ENCODE measurements at places on chromosomes 5 and 9.

GRCh38 chr5:154593071-154593470 lies 115.0 kb upstream of the HAND1 start:
- DNase-seq, result no peak

- no peak for DNase-seq
Measured at GRCh38 chr9:69811351-69811868, 9.2 kb upstream of the CFAP95 start.

- peak; percentile 62 for DNase-seq
Measured at GRCh38 chr9:134067904-134068743, at the start of gene BRD3. TSS of gene BRD3 (minus strand) at chr9:134068026. CDS start at chr9:134053477, 14,549 bp downstream.

- DNase-seq, result no peak
Measured at GRCh38 chr5:10124287-10124686, 125.4 kb downstream of the ATPSCKMT start.

DNA sequence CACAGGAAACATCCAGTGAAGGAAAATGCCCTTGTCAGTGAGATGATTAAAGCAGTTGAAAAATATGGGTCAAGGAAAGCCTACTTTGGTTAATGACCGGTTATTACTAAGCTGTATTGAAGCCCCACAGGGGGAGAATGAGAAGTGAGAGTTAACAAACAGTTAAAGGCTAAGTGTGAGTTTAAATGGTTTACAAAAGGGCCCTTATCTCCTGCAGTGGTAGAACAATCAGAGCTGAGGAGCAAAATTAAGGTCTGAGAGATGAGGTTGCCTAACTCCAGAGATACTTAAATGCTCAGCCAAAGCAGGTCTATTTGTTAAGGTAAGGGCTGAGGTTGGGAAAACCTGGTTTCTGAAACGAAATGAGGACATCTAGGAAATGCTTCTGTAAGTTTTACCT lies 75.1 kb upstream of the FER start:
- DNase-seq, result no peak

- no peak for DNase-seq
Measured at GRCh38 chr5:135535420-135535819, 344 bp downstream of the NEUROG1 start.

GRCh38 chr5:17096952-17097695 lies 120.3 kb upstream of the BASP1 start:
- no peak for DNase-seq

- DNase-seq, result no peak
Measured at GRCh38 chr5:123207081-123207537, 118.1 kb downstream of the PRDM6 start.

DNA sequence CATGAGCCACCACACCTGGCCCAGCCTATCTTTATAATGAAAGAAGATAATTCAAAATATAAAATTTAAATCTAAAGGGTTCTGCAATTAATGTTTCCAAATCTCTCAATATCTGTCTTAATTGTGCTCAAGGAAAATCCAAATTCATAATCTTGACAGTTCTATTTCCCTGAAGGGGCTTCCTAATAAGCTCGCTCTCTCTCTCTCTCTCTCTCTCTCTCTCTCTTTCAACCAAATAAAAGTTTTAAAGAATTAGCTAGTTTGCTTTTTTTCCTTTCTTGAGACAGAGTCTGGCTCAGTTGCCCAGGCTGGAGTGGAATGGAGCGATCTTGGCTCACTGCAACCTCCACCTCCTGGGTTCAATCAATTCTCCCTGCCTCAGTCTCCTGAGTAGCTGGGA lies 13.2 kb upstream of the SCAI start:
- DNase-seq, result no peak

- DNase-seq, result no peak
Measured at GRCh38 chr5:137201876-137202275, 297.2 kb downstream of the SPOCK1 start.

- DNase-seq, result no peak
Measured at GRCh38 chr5:142941245-142941644, 171.1 kb downstream of the ARHGAP26 start.

- DNase-seq, result no peak
Measured at GRCh38 chr5:69160651-69161050, 6.3 kb upstream of the CCNB1 start.

GRCh38 chr5:151179489-151179840 lies 21.9 kb upstream of the ANXA6 start:
- no peak for DNase-seq

GRCh38 chr9:79896390-79896980 lies 324.7 kb downstream of the TLE4 start:
- no peak for DNase-seq

DNA sequence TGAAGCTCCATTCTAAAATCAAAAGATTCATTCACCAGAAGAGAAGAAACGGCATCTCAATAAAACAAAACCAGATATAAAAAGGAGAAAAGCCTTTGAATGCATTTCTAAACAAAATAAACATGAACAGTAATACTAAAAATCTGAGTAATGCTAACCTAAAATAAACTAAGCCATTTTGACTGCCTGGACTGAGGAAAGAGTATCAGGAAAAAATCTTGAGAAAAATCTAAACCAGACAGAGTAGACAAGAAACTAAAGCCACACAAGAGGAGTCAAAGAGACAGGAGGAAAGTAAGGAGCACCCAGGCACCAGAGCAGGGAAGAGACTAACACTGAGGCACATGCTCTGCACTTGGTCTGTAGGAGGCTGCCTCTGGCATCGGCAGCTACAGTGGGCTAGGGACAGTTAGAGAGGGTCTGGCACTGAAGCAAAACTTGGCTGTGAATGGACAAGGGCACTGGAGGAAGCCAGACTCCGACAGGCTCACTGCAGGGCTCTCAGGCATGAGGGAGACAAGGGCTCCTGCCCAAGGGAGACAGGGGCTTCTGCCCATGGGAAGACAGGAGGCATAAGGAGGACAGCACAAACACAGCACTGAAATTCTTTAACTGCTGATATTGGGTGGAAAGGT lies 50.2 kb downstream of the DROSHA start:
- no peak for DNase-seq

DNA sequence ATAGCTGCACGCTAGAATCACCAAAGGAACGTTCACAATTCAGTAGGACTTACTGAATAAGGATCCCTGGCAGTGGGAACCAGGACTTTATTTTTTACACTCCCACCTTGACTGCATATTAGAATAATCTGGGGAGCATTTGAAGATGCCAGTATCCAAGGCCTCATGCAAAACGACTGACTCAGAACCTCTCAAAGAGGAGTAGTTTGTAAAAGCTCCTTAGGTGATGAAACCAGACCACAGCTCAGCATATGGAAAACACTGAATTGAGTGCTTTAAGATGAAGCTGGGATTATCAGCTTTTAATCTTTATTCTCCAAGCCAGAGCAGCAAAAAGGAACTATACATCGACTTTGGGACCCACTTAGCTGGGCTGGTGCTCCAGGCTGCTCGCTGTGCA lies 288.3 kb downstream of the MLLT3 start:
- no peak for DNase-seq

GRCh38 chr9:6330958-6331634 lies 2.9 kb downstream of the TPD52L3 start:
- DNase-seq, result no peak

- no peak for DNase-seq
Measured at GRCh38 chr5:113984928-113985327, 376.9 kb upstream of the KCNN2 start.

DNA sequence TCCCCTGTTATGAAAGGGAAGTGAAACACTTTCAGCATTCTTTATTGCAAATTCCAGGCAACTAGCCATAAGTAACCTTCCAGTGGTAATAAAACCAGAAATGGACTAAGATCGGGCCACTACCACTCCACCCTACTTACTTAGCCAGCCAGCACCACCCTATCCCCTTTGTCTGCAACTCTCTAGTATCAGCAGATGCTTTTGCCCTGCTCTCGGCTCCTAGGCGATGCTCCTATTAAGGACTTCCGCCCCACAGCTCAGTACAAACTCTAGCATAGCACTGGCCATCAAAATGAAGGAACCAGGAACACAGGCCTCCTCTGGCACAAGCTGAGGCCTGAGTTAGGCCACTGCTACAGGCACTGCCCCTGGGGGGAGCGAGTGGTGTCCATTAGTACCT lies 81.2 kb downstream of the GLDC start:
- no peak for DNase-seq

DNA sequence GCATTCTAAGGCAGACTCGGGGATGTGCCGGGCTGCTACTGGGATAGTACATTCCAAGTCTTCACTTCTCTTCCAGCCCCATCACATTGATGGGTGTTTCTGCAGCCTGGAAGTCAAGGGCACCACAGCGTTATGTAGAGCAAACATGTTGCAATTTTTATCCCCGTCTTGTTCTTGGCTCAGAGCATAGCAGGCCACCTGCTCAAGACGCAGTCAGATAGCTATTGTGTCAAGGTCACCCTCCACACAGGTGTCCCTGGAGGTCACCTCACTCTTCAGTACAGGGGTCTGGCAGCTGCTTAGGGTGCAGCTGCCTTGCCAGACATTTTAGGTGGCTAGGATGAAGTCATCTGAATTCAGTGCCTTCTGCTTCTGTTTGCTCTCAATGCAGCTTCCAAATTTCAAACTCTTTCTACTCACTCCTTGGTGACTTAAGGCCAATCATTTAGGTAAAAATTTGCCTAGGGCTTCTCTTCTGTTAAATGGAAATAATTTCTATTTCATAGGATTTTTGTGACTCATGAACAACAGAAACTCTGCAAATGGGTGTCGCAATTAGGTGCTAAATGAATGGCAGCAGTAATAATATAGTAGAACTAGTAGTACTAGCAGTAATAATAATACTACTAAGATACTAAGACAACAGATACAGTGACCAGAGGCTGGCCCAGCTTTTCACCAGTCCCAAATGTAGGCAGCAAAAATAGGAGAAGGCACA lies 24.3 kb downstream of the KCNV2 start:
- no peak for DNase-seq

- DNase-seq, result no peak
Measured at GRCh38 chr9:107478805-107479204, 10.8 kb downstream of the KLF4 start.

DNA sequence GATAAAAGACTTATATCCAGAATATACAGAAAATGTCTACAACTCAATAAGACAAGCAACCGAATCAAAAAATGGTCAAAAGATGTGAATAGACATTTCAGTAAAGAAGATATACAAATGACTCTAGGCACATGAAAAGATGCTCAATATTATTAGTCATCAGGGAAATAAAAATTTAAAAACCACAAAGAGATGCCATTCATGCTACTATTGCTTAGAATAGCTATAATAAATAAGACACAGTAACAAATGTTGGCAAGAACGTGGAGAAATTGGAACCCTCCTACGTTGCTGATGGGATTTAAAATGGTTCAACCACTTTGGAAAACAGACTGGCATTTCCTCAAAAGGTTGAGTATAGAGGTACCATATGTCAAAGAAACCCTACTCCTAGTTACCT lies 39.8 kb downstream of the POLK start:
- DNase-seq, result no peak

DNA sequence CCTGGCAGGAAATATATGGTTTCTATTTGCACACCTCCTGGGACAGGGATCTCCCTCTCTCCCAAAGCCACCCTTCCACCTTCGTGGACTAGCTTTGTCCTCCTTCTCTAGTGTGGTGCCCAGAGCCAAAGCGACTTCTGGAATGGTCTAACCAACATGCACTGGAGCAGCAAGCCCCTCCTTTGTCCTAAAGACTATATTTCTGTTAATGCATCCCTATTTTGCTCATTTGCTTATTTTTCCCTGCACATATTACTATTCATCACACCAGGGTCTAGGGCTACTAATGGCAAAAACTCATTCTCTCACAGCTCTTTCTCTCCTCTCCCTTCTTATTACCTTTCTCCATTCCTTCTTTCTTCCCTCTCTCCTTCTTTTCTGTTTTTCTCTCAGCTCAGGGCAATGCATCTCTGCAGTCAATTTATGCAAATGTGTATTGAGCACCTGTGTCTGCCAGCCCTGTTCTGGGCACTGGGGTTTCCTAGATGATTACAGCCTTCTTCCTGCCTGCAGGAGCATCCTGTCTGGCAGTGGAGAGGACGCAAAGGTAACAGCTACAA lies 2.8 kb upstream of the NEURL1B start:
- no peak for DNase-seq

DNA sequence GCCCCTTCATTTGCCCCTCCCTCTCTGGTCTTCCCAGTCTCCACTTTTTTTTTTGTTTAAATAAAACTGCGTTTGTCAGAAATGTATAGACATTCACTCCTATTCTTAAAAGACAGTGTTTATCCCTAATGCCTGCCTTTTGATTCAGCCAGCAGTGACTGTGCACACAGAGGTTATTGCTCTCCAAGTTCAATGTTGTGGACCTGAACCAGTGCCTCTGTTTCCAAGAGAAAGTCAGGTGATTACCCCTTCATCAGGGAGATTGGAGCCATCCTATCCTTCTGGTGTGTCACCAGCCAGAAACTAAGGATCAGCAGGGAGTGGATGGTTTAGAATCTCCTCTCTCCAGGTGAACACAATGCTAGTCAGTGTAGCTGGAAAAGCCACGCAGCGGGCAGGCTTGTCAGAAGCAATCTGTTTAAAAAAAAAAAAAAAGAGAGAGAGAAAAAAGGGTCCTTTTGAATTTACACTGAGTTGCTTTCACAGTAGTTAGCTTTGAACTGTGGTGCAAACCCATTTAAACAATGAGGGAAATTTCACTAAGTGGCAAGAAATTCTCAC lies 167.5 kb upstream of the DMRT1 start:
- DNase-seq, result no peak

Measured in GF-D8 (cell line).